ENCODE measurements at places on chromosomes 12 and 14.

DNA sequence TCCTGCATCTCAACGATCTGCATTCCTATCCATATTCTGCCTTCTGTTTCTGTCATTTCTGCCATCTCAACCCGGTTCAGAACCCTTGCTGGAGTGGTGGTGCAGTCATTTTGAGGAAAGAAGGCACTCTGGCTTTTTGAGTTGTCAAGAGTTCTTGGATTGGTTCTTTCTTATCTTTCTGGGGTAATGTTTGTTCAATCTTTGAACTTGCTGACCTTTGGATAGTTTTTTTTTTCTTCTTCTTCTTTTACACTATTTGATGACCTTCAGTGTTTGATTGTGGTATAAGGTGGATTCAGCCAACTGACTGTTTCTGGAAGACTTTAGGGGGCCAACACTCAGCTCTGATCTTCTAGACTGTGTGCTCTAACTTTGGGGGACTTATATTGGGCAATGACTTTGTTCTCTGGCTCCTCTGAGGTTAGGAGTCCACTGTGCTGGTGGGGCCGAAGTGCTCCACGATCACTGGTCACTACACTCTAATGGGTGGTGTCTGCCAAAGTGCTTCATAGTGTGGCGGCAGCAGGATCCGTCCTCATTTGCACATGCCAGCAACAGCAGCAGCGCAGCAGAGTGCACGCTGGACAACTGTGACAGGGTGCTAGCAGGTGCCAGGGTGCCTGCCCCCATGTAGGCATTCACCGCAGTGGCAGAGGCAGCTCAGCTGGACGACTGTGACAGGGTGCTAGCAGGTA lies 255.8 kb downstream of the FBXL14 start:
- DNase-seq: no peak

GRCh38 chr14:103881268-103882201 lies 34.2 kb upstream of the PPP1R13B start:
- no peak for DNase-seq

DNA sequence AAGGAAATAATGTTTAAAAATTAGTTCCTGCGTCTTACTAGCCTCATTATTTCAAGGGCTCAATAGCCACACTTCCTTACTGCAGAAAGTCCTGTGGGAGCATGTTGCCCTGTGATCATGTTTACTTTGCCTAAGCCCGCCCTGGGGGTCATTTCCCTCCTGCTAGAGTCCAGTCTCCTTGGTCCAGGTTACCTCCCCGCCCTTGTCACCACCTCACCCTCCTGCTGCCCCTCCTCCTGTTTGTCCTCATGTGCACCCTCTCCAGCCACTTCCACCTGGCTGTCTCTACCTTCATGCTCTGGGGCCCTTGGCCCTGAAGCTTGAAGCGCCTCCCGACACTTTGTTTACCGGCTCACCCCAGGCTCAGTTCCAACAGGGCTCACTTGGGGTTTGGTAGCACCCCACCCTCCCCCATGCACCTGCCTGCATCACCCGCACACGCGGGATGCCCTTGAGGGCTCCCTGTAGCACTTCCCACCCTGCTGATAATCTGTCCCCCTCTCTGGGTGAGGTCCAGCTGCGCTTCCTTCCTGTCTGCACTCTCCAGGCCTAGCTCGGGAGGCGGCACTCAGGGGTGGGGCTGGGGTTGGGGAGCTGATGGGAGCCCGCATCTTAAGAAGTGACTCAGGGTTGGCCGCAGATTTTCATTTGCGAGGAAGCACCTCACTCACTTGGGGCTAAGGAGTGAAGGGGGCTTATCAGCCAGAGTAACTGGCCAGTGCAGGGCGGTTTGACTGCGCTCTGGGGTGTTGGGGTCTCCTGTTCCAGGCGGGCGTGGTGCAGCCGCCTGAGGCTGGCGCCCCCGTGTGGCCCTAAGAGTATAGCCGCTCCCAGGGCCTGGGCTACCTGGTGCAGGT lies 40.1 kb downstream of the SMIM41 start:
- peak; percentile 15 for DNase-seq

GRCh38 chr12:52200086-52200780 lies 8.4 kb upstream of the KRT80 start:
- DNase-seq: no peak

- no peak for DNase-seq
These were observed 17.8 kb upstream of the CD9 start for GRCh38 chr12:6182279-6182898.

GRCh38 chr12:72546106-72546505 lies 273.9 kb downstream of the TRHDE start:
- DNase-seq: no peak

- no peak for DNase-seq
These were observed 11.2 kb downstream of the C1R start for GRCh38 chr12:7081037-7081436.

DNA sequence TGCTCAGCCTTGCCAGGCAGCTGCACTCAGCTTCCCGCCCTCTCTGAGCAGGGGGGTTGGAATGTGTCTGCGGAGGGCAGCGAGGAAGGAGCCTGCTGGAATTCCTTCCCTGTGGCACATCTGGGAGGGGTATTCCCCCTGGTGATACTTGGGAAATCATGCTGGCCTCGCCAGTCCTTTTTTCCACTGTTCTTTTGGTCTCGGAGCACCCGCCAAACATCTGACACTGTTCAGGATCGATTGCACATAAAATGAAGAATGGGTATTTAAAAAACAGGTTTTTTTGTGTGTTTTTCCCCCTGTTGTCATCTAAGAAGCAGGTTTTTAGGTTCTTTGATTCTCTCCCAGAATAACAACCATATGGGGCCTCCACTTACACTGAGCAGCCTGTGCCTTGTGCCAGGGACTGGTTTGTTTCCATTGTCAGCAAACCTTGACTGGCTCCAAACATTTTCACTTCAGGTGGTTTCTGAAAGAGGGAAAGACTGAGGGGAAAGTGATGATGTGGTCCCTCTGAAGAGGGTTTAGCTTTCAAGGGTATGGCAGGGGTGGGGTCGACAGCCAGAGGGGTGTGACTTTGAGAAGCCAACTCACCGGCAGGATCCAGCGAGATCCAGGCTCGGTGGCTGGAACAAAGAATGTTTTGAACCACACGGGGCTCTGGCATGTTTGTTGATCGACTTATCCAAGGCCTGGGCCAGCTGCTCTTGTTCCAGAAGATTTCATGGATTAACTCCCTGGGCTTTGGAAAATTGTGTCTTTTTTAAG lies 215.1 kb downstream of the CACNA1C start:
- no peak for DNase-seq

DNA sequence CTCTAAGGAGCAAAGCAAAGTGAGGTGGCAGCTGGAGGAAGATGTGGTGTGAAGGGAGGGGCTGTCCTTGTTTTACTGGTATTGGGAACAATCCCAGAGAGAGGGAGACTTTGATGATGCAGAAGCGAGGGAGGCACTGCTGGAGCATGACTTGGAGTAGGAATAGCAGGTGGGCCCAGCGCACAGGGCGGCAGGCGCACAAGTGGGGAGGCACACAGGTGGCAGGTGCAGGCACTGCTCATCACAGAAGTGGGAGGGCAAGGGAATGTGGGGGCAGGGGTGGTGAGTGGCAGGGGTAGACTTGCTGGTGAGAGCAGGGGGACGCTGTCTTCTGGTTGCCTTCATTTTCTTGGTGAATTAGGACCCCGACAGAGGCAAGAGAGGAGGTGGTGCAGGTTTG lies 11.5 kb upstream of the IFI27 start:
- DNase-seq: no peak

- no peak for DNase-seq
These were observed 40.8 kb downstream of the NDUFA12 start for GRCh38 chr12:94962670-94963069.

GRCh38 chr14:90883782-90884181 lies 67.6 kb upstream of the TTC7B start:
- DNase-seq: peak; percentile 86

- no peak for DNase-seq
These were observed 108.4 kb downstream of the BRMS1L start for GRCh38 chr14:35934499-35934898.

- peak; percentile 72 for DNase-seq
These were observed 29.0 kb downstream of the NFKBIA start for GRCh38 chr14:35375558-35376025.

DNA sequence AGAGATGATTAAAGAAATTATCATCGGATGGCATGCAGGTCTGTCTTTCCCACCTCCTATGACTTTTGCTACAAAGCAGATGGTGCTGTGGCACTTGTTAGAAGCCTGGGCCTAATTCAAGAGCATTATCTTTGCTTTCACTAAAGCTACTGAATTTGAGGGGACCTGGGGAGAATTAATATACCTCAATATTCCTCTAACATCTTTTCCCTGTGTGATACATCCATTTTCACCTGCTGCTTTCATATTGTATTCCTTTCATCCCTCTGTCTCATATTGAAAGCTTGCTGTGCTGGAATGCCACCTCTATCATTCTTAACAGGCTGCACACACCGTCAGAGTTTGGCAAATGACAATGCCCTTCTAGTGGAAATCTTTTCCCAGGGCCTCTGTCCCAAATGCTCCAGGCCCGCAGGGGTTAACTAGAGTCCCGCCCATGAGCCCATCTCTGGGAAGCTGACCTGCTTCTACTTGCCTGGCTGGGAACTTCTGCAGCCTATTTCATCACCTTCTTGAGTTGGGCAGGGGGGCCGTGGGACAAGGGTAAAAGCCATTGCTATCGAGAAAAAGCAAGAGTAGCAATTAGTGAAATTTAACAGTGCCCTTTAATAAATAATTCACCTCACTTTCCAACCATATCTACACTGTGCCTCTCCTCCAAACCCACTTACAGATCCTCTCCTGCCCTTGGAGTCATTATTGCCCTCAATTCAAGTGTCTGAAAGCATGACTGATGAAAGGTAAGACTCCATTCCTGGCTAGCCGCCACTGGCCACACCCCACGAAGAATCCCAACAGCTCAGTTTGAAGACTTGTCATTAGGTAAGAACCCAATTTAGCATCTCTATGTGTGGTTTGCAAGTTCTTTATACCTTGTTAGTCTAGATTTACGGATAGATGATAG lies 126.7 kb upstream of the BTG1 start:
- no peak for DNase-seq

- no peak for DNase-seq
These were observed 114.7 kb upstream of the C14orf180 start for GRCh38 chr14:104464907-104465306.

GRCh38 chr14:89988787-89989186 lies 33.1 kb downstream of the TDP1 start:
- no peak for DNase-seq

DNA sequence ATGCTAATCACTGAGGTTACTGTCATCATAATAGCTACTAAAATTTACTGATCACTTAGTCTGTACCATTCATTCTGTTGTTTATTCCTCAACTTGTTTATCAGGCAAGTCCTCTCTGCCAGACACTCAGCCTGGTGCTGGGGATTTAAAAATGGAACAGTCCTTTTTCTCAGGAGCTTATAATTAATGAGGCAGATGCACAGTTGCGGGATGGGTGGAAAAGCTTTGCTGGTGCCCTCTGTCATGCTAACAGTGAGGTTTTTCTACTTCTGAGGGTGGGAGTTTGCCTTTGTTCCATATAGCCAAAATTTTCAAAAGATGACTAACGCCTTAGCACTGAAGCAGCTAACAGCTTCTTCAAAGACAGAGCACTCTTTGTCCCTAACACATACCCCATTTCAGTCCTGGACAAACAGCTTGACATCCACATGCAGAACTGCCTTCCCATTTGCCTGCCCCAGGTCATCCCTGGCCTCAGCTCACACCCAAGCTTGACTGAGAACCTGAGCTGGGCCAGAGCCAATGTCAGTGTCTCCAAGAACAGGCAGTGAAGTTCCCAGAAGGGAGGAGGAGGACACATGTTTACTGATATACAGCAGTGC lies 30.8 kb upstream of the HSPB8 start:
- no peak for DNase-seq

DNA sequence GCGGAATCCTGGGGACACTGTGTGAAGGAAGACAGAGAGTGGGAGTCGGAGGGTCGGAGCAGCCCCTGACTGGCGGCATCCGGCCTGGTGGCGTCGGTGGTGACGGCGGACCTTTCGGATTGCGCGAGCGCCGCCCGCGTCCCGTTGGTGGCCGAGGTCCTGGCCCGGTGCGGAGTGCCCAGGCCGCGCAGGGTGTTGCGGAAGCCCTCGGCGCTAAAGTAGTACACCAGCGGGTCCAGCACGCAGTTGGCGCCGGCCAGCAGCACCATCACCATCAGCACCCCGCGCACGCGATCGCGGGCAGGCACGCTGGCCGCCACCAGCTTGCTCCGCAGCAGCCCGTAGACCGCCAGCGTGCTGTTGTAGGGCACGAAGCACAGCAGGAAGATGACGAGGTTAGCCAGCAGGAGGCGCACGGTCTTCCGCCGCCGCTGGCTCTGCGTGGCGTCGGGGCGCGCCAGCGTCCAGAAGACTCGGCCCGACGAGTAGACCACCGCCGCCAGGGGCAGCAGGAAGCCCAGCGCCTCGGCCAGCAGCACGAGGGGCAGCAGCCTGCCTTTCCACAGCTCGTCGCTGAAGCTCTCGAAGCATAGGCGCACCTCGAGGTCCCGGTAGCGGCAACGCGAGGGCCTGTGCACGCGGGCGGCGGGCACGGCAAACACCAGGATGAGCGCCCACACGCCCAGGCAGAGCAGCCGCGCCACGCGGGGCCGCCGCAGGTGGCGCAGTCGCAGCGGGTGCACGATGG lies 13.1 kb upstream of the CHD4 start:
- no peak for DNase-seq

DNA sequence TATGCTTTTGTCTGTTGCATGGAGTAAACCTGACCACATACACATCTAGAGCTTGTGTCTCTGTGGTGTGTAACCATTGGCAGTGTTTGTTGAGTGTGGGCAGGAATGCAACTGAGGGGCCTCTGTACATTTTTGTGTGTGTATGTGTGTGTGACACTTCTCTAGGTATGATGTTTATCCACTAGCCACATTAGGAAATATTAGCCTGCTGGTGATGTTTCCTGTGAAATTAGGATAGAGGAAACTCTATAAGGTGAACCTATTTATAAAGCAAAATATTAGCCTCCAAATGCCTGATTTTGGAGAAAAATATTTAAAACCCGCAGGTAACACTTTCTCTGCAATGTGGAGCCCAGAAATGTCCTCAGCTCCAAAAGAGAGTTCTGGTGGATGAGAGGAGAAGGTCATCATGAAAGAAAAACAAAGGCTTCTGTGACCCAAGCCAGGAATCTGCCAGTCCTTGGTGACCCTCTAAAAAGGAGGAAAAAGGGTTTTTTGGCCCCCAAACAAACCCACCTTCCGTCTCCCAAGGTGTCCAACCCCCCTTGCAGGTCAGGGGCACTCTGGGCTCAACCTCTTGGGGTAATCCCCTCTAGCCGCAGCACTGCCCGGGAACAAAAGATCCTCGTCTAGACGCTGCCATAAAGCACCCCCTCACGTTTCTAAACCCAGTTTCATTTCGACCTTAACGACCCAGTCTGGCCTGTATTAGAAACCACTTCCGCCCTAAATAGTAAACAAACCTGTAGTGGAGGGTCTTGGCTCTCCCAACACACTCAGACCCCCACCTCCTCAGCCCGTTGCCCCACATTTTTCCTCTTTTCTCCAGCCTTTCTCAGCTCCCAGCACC lies 3.1 kb upstream of the HOTAIR start:
- DNase-seq: no peak

Measured in foreskin keratinocyte (primary cell).